ENCODE measurements at places on chromosomes 3 and 15. TPM values are rescaled to one million over a fixed set of nuclear protein-coding genes. Genes with fewer than 3 reads are reported as not detected.

Gene TMOD2
- total RNA-seq, result 5.9 TPM

DNA sequence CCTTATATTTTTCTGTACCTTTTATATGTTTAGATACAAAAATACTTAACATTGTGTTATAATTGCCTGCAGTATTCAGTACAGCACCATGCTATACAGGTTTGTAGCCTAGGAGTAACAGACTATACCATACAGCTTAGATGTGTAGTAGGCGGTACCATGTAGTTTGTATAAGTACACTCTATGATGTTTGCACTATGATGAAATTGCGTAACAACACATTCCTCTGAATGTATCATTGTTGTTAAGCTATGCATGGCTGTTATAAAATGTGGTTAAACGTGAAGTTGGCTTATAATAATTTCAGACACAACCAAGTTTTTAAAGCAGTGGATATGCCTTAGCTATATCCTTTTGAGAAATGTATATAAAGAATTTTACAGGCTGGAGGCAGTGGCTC is 328.3 kb downstream of the PLCL2 start:
- DNase-seq, result no peak

Gene ZBED2
- not detected for total RNA-seq

- DNase-seq, result no peak
These were observed 53.9 kb upstream of the ATOSA start for GRCh38 chr15:52733088-52733487.

GRCh38 chr3:174198199-174198598 is 660.9 kb upstream of the NAALADL2 start:
- DNase-seq, result peak; percentile 35

Gene CGNL1
- total RNA-seq, result 50.1 TPM

- DNase-seq, result peak; percentile 71
These were observed 6.3 kb upstream of the PKM start for GRCh38 chr15:72237029-72237852.

GRCh38 chr15:50911621-50912020 is 3.1 kb downstream of the AP4E1 start:
- DNase-seq, result no peak

- DNase-seq, result no peak
These were observed 100.6 kb upstream of the SLC24A5 start for GRCh38 chr15:48020166-48020565.

Gene C3orf20
- not detected for total RNA-seq

GRCh38 chr15:72116731-72117485 is 1.0 kb downstream of the MYO9A start:
- no peak for DNase-seq

GRCh38 chr3:153621953-153622352 is 459.9 kb downstream of the RAP2B start:
- no peak for DNase-seq

DNA sequence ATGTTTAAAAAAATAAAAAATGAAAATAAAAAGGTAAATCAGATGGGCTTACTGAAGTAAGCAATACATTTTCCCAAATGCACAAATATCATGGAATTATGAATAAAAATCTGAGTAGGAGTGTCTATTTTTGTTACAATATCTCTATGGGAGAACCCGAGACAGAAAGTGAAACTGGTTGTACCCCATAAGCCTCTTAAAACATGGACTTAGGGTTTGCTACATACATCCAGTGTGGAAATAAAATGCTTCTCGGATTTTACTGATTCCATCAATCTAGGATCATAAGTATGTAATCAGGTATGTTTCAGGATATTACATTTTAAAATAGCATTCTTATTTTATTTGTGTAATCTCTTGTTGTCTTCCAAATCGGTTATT is 177.8 kb upstream of the CDIN1 start:
- no peak for DNase-seq

DNA sequence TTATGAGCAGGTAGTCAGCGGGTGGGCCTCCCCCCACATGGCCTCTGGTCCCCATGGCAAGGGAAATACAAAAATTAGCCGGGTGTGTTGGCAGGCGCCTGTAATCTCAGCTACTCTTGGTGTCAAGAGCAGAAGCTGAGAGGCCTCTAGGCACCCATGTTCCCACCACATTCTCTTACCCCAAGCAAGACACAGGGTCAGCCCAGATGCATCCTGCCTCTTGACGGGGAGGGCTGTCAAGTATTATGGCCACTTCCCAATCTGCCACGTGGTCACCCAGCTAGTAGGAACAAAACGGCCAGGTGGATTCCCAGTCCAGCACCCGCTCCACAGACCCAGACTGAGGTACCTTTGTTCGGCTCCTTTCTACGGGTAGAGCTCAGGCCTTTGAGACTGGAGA is 16.2 kb upstream of the SLC6A6 start:
- no peak for DNase-seq

- no peak for DNase-seq
These were observed 32.1 kb downstream of the POMGNT2 start for GRCh38 chr3:43073836-43074220.

Gene CHD2
- total RNA-seq, result 63.8 TPM

GRCh38 chr3:156551261-156551660 is 3.7 kb downstream of the SSR3 start:
- DNase-seq, result no peak

DNA sequence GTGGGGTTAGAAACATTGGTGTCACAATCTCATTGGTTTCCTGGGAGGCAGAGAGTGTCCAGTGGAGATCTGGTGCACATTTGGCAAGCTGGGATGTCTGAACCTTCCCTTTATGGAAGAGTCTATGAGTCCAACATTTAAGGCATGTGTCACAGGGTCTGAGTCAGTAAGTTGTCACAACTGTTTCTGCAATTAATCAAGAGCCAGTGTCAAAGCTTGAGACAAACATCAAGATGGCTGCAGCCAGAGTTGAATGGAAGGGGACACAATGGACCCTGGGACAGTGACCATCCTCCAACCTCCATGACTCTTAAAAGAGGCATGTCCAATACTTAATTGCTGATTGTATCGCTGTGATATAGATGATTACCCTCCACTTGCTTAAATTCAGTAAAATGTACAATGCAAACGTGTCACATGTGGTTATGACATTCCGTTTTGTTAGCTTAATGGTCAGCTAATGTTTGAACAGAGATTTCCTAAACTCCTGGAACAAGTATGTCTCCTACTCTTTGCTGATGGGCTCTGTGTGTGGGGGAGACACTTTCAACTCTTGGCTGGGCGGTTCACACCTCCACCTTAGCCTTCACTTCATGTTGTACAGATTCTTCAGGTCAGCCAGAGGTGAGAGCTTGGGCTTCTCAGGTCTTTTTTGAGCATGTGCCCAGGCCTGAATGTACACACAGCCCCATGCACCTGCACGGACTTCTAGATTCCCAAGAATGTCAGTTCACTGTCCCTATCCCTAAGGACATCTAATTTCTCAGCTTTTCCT is 79.9 kb upstream of the PRR23E start:
- no peak for DNase-seq

Gene MYLK
- total RNA-seq, result 24.3 TPM

DNA sequence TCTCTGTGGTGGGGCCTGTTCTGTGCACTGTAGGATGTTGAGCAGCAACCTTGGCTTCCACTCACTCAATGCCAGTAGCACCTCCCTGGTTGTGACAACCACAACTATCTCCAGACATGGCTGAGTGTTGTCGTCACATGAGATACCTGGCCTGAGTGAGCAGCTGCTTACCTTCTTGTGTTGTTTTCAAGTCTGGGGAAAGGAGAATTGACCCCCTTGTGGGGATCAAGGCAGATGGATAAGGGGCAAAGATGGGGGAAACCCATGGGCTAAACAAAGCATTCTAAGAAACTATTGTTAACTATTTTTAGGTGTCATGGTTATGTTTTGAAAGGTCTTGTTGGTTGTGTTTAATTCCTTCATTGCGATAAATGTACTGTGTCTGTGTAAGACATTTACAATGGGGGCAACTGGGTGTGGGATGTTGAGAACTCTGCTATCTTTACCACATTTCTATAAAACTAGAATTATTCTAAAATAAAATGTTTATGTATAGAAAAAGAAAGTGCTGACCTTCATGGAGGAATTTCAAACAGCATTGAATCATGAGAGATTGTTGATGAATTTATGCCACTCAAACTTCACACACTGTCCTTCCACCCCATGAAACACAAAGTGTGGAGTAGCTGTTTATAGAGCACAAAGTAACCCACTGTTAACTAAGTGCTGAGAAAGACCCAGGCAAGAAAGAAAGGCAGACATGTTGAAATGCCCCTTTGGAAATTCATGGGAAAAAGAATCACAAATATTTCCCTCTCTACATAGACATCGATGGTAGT is 48.4 kb upstream of the SPTSSB start:
- no peak for DNase-seq

GRCh38 chr3:126317029-126317996 is 39.9 kb downstream of the KLF15 start:
- DNase-seq, result no peak

DNA sequence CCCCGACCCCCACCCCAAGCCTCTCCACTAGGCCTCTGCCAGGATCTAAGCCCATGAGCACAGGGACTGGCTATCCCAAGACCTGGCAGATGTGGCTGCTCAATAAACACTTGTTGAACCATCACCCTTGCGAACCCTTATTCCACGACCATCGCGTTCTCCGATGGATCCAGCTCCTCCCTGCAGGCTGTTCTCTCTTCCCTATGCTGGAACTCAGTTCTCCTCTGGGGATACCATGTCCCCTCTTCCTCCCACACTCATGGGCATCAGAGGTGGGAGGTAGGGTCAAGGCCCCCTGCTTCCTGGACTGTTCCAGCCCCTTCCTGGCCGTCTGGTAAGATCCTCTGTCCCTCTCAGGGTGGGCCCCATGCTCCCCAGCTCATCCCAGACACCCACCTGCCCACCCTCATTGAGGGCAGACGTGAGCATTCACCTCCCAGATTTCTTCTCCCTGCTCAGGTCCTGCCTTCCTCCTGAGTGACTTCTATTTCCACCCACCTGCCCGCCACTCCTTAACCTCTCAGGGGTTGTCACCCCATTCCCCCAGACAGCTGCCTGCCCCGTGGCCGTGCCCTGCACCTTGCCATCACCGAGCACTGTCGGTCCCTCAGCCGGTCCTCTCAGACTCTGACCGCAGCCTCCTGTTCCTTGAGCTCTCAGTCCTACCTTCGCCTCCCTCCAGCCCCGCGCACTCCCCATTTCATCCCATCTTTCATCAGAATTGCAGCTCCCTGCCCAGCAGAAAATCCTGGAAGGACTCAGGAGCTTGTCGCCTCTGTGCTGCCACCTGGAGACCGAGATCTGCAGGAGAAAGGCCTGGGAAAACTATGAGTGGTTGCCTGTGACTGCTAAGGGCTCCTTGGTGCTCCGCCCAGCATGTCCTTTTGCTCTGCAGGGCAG is 42.0 kb downstream of the PML start:
- DNase-seq, result peak; percentile 39

- no peak for DNase-seq
These were observed 10.9 kb downstream of the CCDC13 start for GRCh38 chr3:42762046-42762724.

Gene PRRT3
- 1.1 TPM for total RNA-seq

- no peak for DNase-seq
These were observed 23.4 kb upstream of the CLEC3B start for GRCh38 chr3:45002720-45003119.

Gene XCR1
- total RNA-seq, result not detected

Gene ARPIN
- 13.0 TPM for total RNA-seq

GRCh38 chr15:41180206-41180789 is 50.3 kb downstream of the EXD1 start:
- no peak for DNase-seq

Gene FBXO22
- total RNA-seq, result 86.5 TPM

DNA sequence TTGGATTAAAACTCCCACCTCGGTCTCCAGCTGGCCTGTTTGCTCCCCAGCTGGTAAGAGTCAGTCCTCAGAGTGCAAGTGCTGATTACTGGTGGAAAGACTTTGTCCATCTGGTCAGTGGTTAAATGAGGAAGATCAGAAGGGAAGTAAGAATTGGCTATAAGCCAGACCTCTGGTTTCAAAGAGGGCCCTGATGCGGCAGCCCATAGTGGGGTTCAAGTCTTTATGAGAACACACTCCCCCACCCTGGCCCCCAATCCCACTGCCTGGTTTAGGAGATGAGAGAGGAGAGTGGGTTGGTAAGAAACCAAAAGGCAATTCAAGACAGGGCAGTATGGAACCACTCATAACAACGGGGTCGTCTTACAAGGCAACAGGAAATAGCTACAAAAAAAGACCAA is 65.0 kb downstream of the FRMD4B start:
- no peak for DNase-seq

Gene EBLN2
- 6.7 TPM for total RNA-seq

DNA sequence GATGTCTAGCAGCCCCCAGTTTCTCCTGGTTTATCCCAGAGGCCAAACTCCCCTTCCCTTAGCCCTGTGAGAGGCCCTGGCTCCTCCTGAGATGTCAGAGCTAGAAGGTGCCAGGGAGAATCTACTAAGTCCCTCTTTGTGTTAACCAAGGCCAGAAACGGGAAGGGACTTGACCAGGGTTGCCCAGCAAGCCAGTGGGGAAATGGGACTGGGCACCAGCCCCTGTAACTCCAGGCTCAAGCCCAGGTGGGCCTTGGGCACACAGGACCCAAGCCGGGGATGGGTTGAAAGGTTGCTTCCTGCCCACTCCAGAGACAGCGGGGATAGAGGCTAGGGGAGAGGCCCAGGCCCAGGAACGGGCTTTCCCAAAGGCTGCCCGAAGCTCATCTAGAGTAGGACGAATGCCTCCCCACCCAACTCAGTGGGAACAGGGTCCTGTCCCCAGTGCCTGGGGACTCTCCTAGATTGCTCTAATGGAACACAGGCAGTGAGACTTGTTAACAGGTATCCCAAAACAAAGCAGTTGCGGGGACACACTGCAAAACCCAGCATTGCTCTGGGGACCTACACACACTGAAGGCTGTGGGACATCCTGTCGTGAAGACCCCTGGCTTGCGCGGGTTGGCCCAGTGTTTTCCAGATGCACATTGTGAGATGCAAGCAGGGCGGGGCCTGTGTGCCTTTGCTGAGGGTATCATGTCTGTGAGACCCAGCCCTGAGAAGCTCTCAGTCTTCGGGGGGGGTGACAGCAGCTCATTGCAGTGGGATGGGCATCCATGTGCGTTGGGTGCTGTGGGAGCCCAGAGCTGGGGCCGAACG is 12.9 kb upstream of the TXNRD3 start:
- DNase-seq, result no peak

GRCh38 chr3:11774296-11774877 is 72.3 kb downstream of the TAMM41 start:
- no peak for DNase-seq

Gene FGF7
- total RNA-seq, result 0.14 TPM

- DNase-seq, result no peak
These were observed 191.8 kb downstream of the MAGI1 start for GRCh38 chr3:65846936-65847335.

Gene NPAP1
- not detected for total RNA-seq

Gene IGSF10
- not detected for total RNA-seq

- DNase-seq, result no peak
These were observed 740 bp upstream of the NSMCE3 start for GRCh38 chr15:29270169-29270955.

Gene STXBP5L
- not detected for total RNA-seq

Gene SUCLG2
- 49.9 TPM for total RNA-seq

Gene SPRED1
- total RNA-seq, result 21.4 TPM

DNA sequence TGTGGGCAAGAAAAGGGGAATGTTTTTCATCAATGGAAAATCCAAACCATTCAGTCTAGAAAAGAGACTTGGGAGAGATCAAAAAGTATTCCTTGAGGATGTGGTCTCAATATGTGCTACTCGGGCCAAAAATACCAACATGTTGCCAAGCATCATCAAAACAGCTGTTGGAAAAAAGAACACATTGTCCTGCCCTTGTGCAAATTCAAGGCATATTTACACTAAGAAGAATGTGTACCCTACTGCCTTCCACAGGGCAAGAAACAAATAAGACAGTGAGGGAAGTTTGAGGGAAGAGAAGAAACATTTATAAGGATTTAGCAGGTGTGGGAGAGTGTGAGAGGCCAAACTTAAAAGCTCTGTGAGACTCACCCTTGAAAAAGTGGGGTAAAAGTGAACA is 252.1 kb downstream of the NTRK3 start:
- no peak for DNase-seq

- DNase-seq, result no peak
These were observed 20.7 kb downstream of the HGD start for GRCh38 chr3:120661106-120661905.
